ENCODE measurements at places on chromosomes 6 and 20. TPM values are rescaled to one million over a fixed set of nuclear protein-coding genes. Genes with fewer than 3 reads are reported as not detected.

Gene CASS4
- total RNA-seq, result 14.9 TPM

Gene STXBP5
- 43.6 TPM for total RNA-seq

Gene CD40
- 10.0 TPM for total RNA-seq

- H3K4me3 ChIP-seq, result no peak overlapping the region
- DNase-seq, result no peak
- H3K27ac ChIP-seq, result no peak overlapping the region
- H3K36me3 ChIP-seq, result no peaks in the 10 kb centered on the region
Observed at GRCh38 chr6:56318851-56319250, 71.5 kb upstream of the COL21A1 start.

DNA sequence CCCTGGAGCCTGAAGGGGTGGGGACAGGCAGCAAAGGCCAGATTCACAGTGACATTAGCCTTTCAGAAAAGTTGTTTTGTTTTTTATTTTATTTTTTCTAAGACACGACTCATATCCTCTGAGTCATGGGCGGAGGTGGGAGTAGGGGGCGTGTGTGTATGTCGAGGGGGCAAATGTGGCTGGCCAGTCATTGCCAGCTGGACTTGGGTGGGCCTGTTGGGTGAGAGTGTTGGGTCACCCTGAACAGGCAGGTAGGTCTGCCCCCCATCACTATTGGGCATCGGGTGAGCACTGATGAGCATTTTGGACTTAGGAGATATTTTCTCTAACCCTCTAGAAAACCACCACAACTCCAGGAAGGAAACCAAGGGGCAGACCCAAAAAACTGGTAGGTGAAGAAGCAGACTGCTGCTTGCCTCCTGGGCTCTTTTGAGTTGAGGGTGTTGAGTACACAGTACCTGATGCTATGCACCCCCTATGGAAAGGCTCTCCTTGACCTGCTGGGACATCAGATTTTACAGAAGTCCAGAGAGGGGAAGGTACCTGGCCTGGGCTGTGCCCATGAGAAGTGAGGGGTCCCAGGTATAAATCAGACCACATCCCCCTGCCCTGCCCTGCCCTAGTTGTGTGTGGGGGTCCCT lies 5.6 kb downstream of the SMIM29 start:
- H3K27me3 ChIP-seq, result no peaks in the 10 kb centered on the region
- H3K4me3 ChIP-seq, result no peak overlapping the region
- H3K27ac ChIP-seq, result no peak overlapping the region
- H3K4me1 ChIP-seq, result peaks cover 21% of the 10 kb centered on the region

DNA sequence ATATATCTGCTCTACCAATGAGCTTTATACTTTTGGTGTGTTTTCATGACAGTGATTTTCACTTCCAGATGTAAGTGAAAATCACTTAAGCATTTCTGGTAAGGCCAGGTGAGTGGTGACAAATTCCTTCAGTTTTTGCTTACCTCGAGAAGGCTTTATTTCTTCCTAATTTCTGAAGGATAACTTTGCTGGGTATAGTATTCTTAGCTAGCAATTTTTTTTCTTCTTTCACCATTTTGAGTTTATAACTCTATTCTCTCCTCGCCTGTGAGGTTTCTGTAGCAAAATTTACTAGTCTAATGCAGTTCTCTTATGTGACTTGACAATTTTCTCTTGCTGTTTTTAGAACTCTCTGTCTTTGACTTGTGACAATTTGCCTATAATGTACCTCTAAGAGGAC lies 7.1 kb downstream of the FHL5 start:
- no peaks in the 10 kb centered on the region for H3K27me3 ChIP-seq
- no peak overlapping the region for H3K4me3 ChIP-seq
- DNase-seq, result no peak
- H3K36me3 ChIP-seq, result no peaks in the 10 kb centered on the region
- H3K4me1 ChIP-seq, result no peaks in the 10 kb centered on the region

DNA sequence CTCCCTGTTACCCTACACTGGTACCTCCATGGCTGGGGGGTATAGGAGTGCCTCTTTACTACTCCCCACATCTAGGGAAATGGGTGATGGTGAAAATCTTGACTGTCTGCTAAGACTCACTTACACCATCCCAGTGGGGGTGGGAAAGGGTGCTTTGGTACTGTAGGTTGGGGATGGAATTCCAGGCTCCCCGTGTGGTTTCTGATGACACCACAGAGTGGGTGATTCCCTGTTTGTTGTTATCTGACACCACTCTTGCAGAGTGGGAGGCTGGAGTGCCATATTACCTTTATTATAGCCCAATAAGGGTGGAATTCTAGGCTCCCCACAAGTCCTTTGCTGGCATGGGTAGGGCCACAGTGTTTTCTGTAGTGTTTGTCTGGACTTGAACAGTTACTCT lies 264.6 kb upstream of the MAN1A1 start:
- no peaks in the 10 kb centered on the region for H3K36me3 ChIP-seq
- H3K27me3 ChIP-seq, result no peaks in the 10 kb centered on the region
- no peak overlapping the region for H3K4me3 ChIP-seq
- H3K4me1 ChIP-seq, result no peaks in the 10 kb centered on the region
- no peak overlapping the region for H3K27ac ChIP-seq

DNA sequence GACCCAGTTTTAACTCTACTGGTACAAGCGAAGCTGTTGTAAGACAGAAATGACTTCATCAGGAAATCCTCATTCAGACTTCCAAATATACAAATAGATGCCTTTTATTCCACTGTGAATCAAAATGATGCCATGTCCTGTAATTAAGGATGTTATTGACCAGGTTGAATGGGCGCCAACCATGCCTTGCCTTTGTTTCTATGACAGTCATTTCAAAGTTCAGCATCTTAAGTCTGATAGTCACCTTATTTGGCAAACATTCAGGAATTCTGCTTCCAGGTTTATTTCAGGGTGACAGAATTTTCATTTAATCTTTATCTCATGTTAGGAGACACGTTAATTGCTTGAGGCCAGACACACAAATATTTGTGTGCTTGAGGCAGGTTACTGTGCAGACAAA lies 592.8 kb upstream of the JAG1 start:
- no peak overlapping the region for H3K4me3 ChIP-seq
- H3K4me1 ChIP-seq, result no peaks in the 10 kb centered on the region
- no peak overlapping the region for H3K27ac ChIP-seq
- DNase-seq, result no peak
- H3K36me3 ChIP-seq, result no peaks in the 10 kb centered on the region

DNA sequence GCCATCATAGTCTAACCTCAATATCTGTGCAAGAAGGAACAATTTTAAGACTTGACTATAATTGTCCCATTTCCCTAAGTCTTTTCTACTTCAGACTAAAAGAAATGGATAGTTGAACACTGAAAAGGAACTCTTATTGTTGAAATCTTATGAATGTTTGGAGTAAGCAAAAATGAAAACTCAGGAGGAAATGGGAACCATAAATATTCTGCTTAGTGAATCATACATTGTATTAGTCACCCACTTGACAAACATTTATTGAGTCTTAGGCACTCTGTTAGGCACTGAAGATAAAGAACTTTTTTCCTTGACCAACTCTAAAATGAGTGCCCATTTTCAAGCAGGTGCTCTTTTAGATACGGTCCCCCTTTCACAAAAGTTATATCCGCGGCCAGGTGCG lies 8.7 kb downstream of the CCDC170 start:
- no peaks in the 10 kb centered on the region for H3K4me1 ChIP-seq
- H3K4me3 ChIP-seq, result no peak overlapping the region
- DNase-seq, result no peak
- no peaks in the 10 kb centered on the region for H3K27me3 ChIP-seq
- H3K27ac ChIP-seq, result no peak overlapping the region
- H3K36me3 ChIP-seq, result no peaks in the 10 kb centered on the region

DNA sequence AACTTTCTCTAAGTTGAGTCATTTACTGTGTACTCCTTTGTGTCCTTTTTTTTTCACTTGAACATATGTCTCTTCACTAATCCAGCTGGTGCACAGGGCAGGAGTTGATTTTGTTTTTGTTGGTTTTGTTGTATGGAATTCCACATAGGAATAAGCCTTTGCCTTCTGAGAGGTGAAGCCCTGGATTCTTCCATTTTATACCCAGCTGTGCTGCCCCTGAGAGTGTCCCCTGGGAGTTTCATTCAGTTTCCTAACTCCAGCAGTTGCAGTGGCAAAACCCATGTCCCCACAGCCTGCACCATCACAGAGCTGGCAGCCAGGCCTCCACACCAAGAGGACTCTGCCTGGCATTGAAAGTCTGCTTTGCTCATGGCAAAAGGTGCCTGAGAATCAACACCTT lies 107.3 kb upstream of the SYNDIG1 start:
- no peaks in the 10 kb centered on the region for H3K27me3 ChIP-seq
- H3K4me1 ChIP-seq, result no peaks in the 10 kb centered on the region
- no peaks in the 10 kb centered on the region for H3K36me3 ChIP-seq

- no peak overlapping the region for H3K27ac ChIP-seq
- H3K4me3 ChIP-seq, result no peak overlapping the region
- H3K36me3 ChIP-seq, result no peaks in the 10 kb centered on the region
- no peaks in the 10 kb centered on the region for H3K4me1 ChIP-seq
- no peaks in the 10 kb centered on the region for H3K27me3 ChIP-seq
Observed at GRCh38 chr6:5961836-5962235, 44.9 kb downstream of the NRN1 start.

DNA sequence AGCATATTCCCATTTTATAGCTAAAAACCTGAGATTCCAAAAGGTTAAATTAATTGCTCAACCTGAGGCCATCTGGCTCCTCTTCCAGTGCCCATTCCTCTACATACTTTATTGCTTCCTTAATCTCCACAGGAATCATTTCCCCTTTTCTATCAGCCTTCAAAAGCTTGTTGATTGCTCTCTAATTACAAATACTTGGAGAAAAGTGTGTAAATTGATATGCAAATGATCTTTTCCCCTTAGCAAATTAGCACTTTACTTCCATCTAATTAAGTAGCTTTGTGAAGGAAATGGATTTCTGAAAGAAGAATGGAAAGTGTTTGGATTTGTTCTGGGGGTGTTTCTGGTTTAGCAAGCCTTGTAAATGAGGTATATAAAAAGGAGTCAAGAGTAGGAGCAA lies 323.3 kb downstream of the GRIK2 start:
- H3K4me1 ChIP-seq, result no peaks in the 10 kb centered on the region
- no peak for DNase-seq
- H3K27me3 ChIP-seq, result no peaks in the 10 kb centered on the region
- no peaks in the 10 kb centered on the region for H3K36me3 ChIP-seq
- H3K4me3 ChIP-seq, result no peak overlapping the region

GRCh38 chr6:41659935-41660334 lies 21.7 kb downstream of the MDFI start:
- no peak overlapping the region for H3K27ac ChIP-seq
- H3K36me3 ChIP-seq, result no peaks in the 10 kb centered on the region
- no peak overlapping the region for H3K4me3 ChIP-seq
- H3K4me1 ChIP-seq, result no peaks in the 10 kb centered on the region
- DNase-seq, result no peak

All from naive thymus-derived CD4-positive, alpha-beta T cell (primary cell).